ENCODE measurements at places on chromosomes 1 and 21.

DNA sequence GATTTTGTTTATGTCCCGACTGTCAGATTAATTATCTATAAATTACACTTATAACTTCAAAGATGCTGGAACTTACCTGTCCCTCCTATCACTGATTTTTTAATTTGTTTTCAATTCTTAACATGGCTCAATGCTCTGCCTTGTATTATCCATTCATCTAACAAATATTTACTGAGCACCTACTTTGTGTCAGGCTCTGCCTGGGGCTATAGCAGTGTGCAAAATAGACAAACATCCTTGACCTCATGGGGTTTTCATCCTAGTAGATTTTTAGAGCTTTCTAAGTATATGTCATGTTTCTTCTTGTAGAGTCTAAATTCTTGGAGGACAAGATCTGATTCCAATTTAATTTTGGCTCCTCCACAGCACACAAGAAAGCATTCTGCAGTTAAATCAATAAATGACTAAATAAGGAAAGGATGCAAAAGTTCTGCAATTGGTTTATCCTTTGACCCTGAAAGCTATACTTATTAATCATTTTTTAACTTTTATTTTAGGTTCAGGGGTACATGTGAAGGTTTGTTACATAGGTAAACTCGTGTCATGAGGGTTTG is 10.8 kb upstream of the SMYD2 start:
- DNase-seq, result no peak

DNA sequence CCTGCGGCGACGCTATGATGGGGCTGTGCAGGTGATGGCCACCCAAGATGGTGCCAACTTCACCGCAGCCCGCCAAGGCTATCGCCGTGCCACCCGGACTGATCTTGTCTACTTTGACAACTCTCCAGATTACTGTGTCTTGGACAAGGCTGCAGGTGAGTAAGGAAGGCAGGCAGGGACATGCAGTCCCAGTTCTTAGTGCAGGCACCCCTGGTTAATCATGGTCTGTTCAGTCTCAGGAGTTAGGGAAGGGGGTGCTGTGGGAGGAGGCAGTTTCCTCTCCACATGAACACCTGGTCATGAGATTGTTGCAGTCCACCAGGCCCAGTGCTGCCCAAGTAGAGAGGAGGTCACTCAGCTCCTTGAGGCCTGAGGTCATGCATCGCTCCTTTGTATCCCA is 8.5 kb downstream of the WNT2B start:
- no peak for DNase-seq

DNA sequence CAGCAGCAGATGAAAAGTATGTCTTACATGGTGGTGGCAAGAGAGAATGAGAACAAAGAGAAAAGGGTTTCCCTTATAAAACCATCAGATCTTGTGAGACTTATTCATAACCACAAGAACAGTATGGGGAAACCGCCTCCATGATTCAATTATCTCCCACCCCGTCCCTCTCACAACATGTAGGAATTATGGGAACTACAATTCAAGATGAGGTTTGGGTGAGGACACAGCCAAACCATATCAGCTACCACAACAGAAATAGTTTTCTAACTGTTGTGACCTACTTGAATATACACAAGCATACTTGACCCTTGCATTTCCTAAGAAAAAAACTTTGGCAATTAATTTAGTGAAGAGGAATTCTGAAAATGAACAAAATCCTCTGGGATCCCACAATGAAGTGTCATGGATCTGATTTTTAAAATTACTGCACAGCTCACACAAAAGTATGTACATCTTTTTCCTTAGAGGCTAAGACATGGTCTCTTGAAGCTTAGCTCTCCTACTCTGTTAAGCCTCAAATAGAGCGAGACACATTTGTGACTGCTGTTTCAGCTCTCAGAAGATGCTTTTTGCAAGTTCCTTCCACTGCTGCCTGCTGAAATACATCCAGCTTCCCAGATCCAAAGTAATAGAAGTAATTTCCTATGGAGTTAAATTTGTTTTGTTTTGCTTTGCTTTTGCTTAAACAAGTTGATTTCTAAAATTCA is 265.8 kb downstream of the DPYD start:
- DNase-seq, result no peak

DNA sequence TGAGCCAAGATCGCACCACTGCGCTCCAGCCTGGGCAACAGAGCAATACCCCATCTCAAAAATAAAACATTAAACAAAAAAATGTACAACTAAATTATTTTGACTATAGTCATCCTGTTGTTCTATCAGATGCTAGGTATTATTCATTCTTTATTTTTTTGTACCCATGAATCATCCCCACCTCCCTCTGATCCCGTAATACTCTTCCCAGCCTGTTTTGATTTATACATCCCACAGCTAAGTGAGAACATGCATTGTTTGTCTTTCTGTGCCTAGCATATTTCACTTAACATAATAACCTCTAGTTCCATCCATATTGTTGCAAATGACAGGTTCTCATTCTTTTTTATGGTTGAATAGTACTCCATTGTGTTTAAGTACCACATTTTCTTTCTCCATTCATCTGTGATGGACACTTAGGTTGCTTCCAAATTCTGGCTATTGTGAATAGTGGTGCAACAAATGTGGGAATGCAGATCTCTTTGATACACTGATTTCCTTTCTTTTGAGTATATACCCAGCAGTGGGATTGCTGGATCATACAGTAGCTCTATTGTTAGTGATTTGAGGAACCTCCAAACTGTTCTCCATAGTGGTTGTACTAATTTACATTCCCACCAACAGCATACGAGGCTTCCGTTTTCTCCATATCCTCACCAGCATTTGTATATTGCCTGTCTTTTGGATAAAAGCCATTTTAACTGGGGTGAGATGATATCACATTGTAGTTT is 84.4 kb downstream of the MACF1 start:
- no peak for DNase-seq

DNA sequence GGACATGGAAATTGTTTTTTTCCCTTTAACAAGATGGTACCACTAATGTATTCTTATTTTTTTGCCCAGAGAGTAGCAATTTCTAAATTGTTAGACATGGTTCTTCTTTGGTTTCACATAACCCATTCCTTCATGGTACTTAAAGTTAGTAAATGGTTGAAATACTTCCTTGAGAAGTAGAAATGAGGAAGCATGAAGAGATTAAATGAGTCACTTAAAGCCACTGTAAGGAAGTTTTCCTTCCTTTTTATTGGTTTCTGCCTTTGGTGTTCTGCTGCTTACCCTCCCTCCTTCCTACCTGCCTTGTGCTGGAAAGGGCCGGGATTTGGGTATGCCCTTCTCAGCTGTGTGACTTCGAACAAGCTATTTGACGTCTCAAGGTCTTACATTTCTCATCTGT is 101.0 kb downstream of the KIF26B start:
- no peak for DNase-seq

Data from right renal pelvis (tissue), 4 donors.